NCI-H1092 (cell line): ENCODE measurements at places on chromosomes 12 and 14.

DNA sequence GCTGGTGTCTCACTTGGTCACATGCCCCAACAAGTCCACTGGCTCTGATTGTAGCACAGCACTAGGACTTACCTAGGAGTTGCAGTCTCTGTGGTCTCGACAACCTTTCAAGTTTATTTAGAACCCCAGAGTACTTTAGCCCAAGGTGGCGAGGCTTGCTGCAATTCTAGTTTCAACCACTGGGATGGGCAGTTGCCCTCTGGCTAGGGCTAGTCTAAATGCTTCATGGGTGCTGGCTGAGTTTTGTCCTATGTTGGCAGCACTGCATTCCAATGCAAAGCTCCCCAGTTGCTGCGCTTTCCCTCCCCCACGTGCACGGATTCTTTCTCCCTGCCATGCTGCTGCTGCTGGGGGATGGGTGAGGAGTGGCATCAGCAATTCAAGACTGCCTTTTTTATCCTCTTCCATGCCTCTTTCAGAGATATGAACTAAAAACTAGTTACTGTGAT is 207.9 kb downstream of the SYNE2 start:
- no peak for DNase-seq

DNA sequence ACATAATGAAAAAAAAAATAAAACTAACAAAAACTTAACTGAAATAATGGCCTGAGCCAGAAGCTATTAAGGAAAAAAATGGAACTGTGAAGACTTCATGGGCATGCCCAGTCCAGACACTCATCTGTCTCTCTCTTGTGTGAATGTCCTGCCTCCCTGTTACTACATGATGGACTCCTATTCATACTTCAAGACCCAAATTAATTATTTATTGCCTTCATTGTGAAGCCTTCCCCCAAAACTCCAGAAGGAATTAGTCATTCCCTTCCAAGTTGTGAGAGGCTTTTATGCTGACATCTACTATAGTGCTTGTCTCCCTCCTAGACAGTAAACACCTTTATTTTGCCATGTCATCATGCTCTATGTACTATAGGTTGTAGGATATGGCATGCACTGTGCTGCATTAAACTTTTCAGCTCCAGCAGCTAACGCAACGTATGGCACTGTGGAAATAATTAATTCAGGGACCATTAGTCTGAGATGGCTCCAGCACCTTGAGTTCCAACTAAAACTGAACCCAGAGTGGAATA is 25.0 kb upstream of the C12orf42 start:
- DNase-seq = no peak

- no peak for DNase-seq
These were observed 200.2 kb upstream of the NUDT4 start for GRCh38 chr12:93177208-93178153.

DNA sequence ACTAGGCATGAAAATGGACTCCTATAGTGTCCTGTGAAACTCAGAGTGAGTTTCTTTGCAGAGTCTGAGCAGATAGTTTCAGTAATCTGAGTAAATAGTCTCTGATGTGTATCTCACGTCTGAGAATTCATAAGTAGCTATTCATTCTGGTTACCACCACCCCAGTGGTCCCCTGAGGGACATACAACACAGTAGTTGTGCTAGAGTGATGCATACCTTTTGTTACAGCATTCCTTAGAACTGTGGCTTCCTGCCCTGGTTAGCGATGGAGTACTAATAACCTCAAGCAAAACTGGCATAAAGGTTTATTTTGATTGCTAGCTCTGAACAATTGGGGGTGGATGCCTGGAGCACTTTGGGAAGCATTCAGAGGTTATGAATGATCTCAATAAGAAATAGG is 114.7 kb downstream of the DAAM1 start:
- DNase-seq = no peak

- DNase-seq = no peak
These were observed 244.1 kb downstream of the AEBP2 start for GRCh38 chr12:19683178-19683927.

DNA sequence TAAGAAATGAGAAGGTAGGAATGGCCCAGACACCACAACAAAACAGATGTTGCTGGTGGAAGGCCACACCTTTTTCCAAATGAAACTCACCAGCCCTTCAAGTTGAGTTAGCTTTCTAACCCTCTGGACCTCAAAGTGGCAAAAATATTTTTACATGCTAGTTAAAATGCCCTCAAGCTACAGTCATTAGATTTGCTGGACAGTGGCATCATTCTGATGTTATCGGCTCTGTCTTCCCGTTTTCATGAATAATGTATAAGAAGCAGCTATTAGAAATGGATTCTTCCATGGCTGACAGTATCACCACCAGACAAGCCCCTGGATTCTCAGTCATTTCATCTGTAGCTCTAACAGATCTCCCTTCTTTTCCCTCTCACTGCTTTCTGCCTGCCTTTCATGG is 37.1 kb upstream of the PLXNC1 start:
- no peak for DNase-seq

DNA sequence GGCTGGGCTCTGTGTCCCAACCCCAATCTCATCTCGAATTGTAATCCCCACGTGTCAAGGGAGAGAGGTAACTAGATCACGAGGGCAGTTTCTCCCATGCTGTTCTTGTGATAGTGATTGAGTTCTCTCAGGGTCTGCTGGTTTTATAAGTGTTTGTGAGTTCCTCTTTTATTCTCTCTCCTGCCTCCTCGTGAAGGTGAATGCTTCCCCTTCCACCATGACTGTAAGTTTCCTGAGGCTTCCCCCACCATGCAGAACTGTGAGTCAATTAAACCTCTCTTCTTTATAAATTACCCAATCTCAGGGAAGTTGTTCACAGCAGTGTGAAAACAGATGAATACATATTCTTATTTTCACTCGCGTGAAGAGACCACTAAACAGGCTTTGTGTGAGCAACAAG is 148.2 kb downstream of the TMEM30B start:
- DNase-seq = no peak

GRCh38 chr12:94717108-94717507 is 66.8 kb upstream of the TMCC3 start:
- DNase-seq = no peak

DNA sequence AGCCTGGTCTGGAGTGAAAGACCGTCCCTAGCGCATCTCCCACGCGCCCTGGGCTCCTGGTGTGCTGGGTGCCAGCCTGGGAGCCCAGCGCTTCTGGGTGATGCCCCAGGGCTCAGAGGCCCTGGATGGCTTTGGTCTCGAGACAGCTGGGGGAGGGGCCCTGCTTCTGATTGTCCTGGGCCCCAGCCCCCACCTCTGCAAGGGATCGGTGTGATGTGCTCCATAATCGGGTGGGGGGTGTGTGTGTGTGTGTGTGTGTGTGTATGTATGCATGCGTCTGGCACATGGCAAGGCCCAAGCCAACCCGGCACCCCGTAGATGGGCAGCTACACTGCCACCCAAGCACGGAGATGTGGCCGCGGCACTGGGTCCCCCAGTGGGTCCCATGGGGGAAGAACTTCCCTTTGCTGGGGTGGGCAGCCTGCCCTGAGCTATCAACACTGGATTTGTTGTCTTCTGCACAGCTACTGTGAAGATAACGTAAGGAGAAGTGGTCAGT is 3.1 kb downstream of the ZBTB42 start:
- DNase-seq = no peak

DNA sequence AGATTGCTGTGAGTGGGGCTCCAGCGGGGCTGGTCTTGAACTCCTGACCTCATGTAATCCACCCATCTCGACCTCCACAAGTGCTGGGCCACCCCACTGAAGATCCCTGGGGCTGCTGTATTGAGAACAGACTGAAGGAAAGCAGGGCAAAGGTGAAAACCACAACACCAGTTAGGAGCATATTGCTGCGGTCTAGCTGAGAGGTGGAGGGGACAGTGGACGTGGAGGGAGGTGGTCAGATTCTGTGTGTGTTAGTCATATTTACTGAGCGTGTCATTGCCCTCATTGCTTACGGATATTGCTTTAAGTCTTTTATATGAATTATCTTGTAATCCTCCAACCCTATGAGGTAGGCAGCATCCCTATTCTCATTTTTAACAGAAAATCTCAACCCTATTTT is 69.0 kb upstream of the OVCH1 start:
- DNase-seq = no peak

- no peak for DNase-seq
These were observed 70.8 kb downstream of the CCDC88C start for GRCh38 chr14:91346838-91347173.

DNA sequence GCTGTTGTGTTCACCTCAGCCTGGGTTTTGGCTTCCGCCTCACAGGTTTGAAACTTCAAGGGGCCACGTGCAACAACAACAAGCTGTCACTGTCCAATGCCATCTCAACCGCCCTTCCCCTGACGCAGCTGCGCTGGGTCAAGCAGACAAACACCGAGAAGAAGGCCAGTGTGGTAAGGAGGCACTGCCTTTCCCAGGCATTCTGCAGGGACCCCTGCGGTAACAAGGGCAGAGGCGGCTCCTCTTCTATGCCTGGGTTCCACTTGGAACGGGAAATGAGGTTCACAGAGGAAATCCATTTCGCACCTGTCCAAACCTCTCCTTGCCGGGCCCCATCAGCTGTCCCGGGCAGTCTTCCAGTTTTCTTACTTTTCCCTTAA is 36.8 kb downstream of the HSP90AA1 start:
- DNase-seq = no peak

- DNase-seq = no peak
These were observed 39.7 kb upstream of the TSPAN8 start for GRCh38 chr12:71197460-71197859.

- DNase-seq = no peak
These were observed 34.3 kb upstream of the GAS2L3 start for GRCh38 chr12:100539202-100539601.

DNA sequence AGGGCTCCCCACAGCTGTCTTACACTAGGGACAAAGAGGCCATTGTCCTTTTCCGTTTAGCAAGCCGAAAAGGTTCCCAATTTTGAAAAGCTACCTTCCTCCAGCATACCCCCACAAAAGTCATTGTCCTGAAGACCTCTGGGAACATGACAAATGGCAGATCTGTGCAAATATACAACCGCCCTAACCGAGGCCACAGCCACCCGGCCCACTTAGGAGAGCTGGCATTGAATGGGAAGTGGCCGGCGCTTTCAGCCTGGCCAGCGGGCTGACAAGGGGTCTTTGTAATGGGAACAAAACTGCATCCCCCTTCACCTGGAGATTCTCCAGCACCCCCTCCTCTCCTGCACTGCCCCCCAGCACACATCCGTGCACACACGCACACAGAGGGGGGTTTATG is 48.1 kb upstream of the VASH1 start:
- no peak for DNase-seq

GRCh38 chr12:18888047-18888446 is 150.1 kb downstream of the CAPZA3 start:
- no peak for DNase-seq

DNA sequence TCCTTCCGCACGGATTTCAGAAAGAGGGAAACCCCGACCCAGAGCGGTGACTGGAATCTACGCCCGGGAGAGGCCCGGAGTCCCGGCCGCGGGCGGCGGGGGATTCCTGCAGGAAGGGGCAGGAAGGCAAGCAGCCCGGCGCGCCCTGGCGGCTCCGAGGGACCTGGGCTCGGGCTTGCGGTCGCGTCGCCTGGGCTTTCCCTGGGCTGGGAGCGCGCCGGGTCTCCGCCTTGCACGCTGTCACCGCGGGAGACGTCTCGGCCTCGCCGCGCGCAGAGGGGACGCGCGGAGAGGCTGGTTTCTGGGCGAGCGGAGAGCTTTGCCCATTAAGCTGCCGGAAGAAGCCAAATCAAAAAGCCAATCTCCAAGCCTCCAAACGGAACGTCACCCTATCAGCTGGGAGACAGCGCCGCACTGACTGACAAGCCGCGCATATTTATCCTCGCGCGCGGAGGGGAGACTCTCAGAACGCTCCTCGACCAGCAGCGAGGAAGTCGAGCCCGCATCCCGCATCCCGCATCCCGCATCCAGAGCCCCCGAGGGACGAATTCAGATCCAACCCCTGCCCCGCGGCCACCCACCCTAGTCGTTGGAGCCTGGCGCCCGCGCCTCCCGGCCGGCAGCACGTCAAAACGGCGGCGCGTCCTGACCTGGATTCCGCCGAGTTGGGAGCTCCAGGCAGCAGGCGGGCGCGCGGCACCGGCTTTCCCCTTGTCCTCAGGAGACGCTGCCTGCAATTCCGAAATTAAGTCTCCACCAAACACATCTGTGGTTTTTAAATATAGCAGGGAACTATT is at the start of gene SLC8A3:
SLC8A3 (minus strand) TSS at position 293 of the 797 bp plus-strand sequence. CDS start 20,529 bp downstream, outside the sequence.
- peak; percentile 78 for DNase-seq

GRCh38 chr14:52840877-52841276 is 49.5 kb upstream of the GNPNAT1 start:
- DNase-seq = no peak

DNA sequence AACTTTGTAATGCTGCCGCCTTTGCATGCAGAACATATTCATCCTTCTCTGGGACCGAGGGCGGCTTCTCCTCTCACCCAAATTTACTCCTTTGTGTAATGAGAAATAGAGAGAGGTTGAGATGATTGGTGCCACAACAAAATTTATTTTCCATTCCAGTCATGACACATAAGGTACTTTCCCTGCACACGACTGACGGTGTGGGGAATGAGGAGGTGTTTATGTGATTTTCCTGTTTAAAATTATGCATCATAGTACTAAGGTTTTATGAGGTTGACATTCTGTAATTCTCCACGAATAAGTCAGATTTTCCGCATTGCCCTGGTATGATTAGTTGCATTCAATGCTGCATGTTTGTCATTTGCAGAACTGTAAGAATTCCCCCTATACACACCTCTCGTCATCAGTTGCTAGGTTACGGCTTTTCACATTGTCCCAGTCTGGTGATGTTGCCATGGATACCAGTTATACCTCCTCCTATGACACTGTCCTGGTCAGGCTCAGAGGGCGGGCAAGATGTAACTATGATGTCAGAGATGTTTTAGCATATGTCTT is 23.1 kb downstream of the BICDL1 start:
- DNase-seq = no peak

GRCh38 chr14:55661029-55661428 is 81.0 kb downstream of the KTN1 start:
- DNase-seq = no peak

GRCh38 chr12:9632766-9633165 is 25.1 kb upstream of the KLRB1 start:
- DNase-seq = no peak

- no peak for DNase-seq
These were observed 754 bp downstream of the KRT18 start for GRCh38 chr12:52949413-52950331.

DNA sequence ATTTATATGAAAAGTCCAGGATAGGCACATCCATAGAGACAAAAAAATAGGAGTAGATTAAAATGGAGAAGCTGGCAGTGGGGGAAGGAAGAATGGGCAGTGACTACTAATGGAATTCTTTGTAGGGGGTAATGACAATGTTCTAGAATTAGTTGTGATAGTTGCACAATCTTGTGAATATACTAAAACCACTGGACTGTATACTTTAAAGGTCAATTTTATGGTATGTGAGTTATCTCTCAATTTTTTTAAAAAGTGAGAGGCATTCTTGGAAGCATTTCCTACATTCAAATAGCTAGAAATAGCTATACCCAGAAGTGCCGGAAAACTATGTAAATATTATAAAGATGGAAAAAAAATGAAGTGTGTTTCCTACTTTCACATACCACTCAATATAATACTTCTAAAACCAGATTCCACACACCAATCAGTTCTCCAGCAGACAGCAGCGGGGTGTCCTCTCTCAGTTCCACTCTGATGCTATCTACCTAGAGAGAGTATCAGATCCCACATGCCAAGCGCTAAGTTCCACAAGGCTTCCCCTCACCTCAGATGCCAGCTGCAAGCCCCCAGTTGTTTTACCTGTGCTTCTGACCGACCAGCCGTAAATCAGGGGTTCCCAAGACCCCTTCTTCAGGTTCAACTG is 41.7 kb upstream of the NID2 start:
- no peak for DNase-seq
